ENCODE measurements at places on chromosomes 1 and 21.

- no peak for DNase-seq
Observed at GRCh38 chr1:227883641-227884301, 64.0 kb downstream of the WNT9A start.

DNA sequence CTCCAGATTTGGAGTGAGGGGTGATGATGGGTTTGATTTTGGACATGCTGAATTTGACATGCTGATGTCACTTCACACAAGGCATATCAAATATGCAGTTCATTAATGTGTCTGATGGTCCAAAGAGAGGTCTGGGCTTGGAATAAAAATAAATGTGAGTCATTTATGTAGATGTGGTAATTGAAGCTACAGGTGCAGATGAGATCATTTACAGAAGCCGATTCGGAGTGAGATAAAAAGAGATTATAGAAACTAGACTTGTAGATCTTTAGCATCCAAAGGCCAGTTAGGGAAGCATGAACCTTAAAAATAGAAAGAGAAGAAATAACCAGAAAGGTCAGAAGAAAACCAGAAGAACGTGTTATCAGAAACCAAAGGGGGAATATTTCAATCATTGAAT lies 350.9 kb upstream of the ZP4 start:
- DNase-seq, result no peak

GRCh38 chr1:179744401-179745130 lies 1.5 kb downstream of the FAM163A start:
- no peak for DNase-seq

DNA sequence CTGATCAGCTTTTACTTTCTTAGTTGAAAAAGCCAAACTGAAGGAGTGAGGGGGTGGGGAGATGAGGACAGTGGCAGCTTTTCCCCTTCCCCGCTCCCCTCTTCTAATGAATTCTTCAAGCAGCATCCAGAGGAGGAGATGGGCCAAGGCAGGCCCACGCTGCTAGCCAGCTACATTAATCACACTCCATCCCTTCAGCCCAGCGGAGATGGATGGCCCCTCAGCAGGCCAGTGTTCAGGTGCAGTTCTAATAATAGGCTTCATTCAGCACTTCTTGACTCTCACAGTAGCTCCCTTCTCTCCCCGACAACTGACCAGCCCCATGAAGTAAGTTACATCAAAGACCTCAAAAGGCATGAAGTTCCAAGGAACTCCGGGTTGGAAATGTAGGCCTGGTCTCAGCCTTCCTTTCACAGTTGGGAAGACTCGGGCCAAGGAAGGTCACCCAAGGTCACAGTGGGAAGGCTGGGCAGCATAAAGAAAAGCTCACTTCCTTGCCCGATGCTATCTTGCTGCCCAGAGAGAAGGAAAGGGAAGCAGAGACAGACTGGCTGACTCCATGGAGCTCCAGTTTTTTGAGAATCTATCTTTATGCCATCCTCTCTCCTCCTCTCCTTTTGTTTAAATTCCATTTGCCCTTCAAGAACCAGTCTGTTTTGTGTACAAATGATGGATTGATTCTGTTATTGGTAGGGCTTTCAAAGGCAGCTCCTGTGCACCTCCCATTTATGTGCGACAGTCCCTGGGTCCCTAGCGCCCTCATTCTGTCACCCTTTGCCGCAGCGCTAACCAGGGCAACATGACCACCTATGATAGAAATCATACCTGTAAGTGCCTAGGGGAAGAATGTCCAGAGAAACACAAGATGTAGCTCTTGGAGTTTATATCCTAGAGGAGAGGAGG lies 139.1 kb downstream of the TNR start:
- DNase-seq, result no peak

DNA sequence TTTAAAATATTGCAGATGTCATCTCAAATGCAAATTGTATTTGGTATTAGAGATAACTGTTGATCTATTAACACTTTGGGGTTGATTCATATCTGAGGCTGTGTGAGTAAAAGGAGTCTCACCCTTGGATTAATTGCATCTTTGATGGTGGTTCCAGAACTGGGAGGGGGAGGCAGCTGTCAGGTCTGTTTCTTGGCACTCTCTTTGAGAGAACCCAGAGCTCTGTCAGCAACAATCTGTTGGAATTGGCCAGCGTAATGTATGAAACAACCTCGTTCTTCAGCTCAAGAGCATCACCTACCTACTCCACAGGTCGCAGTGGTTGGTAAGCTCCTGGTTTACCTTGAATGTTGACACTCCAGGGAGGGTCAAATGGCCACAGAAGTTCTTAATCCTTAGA lies 424.1 kb downstream of the CAMTA1 start:
- no peak for DNase-seq

GRCh38 chr1:41678111-41678878 lies 193.8 kb upstream of the EDN2 start:
- DNase-seq, result no peak

- DNase-seq, result no peak
Observed at GRCh38 chr21:40732253-40733023, 114.5 kb downstream of the DSCAM start.

DNA sequence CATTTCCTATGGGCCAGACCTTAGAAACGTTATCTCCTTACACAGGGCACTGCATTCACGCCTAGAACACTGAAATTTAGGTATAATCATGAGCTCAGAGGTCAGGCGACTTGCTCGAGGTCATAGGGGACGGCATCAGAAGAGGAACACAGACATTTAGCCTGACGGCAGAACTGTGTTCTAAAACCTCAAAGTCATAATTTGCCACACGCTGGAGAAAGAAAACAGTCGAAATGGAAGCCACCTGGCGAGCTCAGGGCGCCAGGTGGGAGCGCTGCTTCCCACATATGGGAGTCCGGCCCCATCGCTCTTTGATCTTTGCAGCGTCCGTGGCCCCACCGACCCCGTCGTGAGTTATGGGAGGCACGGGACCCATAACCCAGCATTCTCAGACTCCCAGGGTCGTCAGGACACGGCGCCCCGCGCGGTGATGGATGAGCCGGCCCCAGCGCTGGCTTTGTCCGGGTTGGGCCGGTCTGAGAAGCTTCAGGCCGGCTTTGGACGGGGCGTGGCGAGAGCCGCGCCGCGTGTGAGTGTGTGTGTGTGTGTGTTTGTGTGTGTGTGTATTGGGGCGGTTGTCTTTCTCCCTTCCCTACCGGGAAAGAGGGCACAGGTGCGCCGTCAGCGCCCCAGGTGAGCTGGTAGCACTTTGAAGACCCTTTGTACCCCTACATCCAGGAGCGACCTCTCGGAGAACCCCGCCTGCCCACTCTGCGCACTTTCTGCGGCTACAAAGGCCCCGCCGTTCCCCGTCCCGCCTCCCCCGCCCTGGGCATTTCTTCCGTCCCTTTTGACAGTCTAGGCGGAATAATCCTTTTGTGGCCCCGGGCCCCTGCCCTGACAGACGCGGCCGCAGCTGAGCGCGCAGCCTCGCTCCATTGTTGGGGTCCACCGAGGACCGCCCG lies 861 bp upstream of the DRAXIN start:
- DNase-seq, result no peak

- no peak for DNase-seq
Observed at GRCh38 chr1:230103306-230104173, 36.5 kb downstream of the GALNT2 start.

Measured in NCI-H187 treated with DMSO at 0.1 percent for 48 hours (cell line).